Peyer's patch (tissue), 4 donors: ENCODE measurements at places on chromosomes 5 and 9.

GRCh38 chr9:76135902-76136301 is 245.4 kb downstream of the PCSK5 start:
- DNase-seq: no peak

DNA sequence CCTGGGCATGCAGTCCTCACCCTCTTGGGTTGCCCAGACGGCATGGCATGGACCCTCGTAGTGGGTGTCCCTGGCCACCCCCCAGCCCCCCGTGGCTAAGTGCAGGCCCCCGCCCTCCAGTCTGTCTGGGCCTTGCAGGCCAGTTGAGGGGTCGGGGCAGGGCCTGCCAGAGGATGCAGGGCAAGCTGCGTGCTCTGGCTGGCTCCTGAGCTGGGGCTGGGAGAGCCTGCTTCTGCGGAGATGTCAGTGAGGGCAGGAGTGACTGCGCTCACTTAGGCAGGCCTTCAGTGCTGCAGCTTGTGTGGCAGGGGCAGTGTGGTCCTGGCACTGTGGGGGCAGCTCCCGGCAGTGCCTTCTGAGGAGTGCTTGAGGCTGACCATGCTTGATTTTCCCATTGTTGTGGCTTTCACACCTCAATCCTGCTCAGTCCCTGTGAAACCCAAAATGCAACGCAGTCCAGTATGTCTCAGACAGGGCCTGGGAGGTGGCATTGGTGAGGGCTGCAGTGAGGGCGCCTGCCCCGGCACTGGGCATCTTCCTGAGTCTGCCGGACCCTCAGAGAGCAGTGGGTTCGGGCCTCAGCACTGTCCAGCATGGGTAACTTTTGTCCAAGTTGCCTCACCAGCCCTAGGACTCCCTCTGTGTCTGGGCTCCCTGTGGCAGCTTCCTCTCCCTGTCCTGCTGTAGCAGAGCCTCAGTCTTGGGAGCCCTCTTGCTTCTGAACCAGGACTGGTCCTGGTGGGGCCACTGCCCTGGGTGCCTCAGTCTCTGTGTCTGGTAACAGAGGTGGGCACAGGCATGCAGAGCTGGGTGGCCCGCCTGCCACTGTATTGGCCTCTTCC is 93.0 kb downstream of the PHF2 start:
- DNase-seq: peak; percentile 38

- no peak for DNase-seq
Observed at GRCh38 chr5:132072528-132072927, 1.1 kb upstream of the CSF2 start.

DNA sequence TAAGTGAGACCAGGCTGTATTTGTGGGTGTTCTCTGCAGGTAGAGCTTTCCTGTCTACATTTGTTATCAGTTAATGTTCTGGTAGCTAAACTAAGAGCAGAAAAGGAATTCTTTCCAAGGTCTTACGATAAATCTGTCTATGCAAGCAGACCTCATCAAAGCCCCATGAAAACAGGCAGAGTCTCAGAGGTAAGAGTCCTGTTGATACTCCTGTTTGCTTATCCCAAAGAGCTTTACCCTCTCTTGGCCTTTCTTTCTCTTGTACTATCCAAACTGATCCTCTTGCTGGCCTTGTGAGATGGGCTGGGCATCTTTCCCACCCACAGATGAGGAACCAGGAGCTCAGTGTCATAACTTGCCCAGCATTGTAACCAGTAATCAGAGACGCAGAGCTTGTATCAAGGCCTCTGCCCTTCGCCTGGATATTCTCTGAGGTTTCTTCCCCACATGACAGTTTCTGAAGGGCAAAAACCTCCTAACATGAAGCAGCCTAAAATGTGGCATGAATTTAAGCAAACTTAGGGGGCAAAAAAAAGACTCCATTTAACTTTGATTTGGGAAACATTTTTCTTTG is 33.5 kb downstream of the PRKACG start:
- DNase-seq: no peak

GRCh38 chr5:32123058-32123805 is 50.9 kb downstream of the GOLPH3 start:
- DNase-seq: no peak

- no peak for DNase-seq
Observed at GRCh38 chr5:96984506-96985192, 48.8 kb downstream of the LNPEP start.

GRCh38 chr9:108850293-108850897 is 5.4 kb downstream of the ACTL7B start:
- DNase-seq: no peak

DNA sequence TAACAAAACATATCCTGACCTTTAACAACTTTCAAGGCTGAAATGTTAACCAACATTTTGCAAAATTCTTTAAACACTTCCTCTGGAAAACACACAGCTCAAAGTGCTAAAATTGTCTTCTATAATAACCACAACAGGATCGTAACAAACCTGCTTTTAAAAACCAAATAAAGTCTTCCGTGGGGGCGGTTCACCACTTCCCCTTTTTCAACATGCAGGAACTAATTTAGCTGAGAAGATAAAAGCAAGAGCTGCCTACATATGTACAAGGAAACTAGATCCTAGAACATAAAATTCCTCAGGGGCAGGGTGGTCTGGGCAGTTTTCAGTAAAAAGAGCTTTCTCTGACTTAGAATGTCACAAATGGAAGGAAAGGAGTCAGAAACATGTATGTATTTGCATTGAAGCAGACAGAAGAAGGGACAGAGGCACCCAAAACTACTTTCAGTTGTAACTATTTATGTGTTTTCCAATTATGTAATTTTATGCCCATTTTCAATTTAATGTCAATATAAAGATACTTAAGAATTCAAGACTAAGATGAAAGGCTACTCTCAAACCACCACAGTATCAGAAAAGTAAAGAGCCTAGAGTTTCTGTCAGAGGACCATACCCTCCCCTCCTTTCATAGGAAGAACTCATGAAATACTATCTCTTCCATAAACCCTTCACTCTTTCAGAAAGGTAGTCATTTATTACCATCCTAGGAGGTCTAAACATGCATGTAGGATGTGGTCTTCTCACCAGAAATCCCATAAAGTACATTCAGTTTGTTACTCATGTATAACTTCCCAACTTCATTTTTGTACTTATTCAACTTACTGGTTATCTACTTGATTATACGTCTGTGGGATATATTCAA is 185.9 kb upstream of the RASA1 start:
- DNase-seq: peak; percentile 78

- DNase-seq: no peak
Observed at GRCh38 chr5:175840050-175840841, 31.1 kb upstream of the CPLX2 start.

- DNase-seq: no peak
Observed at GRCh38 chr5:17732351-17732923, 98.2 kb downstream of the TAF11L14 start.

DNA sequence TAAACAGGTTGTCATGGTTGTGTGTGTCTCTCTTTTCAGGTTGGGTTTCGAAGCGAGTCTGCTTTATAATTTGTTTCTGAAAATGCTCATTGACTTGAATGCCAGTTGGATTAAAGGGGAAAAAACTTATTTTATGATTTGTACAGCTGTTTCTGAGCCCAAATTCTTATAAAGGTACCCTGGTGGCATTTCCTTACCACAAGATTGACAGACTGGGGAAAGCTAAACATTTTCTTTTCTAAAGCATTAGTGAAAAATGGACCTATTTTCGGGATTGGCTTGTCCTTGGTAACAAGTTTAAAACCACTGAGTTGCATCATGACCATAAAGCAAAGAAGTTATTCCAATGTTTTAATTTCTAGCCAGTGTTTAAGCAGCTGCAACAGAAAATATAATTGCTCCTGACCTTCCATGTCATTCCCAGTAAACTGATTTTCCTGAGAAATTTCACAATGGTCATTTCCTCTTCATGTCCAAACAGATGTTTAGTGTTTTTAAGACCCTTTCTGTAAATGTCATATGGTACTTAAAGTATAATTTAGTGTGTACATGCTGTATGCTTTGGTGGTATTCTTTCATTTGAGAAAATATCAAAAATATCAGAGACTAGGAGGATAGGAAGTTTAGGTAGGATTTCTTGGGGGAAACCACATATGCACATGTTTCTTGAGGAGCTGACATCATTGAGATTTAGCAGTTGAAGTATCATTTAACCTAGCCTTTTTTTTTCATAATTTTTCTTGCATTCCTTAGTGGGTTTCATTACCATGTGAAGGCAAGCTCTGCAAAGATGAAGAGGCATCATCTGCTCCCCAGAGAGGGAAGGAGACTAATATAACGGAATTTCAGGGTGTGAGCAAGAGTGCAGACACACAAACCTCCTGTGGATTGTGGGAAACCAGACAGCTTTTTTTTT is 667.1 kb upstream of the RGMB start:
- no peak for DNase-seq

DNA sequence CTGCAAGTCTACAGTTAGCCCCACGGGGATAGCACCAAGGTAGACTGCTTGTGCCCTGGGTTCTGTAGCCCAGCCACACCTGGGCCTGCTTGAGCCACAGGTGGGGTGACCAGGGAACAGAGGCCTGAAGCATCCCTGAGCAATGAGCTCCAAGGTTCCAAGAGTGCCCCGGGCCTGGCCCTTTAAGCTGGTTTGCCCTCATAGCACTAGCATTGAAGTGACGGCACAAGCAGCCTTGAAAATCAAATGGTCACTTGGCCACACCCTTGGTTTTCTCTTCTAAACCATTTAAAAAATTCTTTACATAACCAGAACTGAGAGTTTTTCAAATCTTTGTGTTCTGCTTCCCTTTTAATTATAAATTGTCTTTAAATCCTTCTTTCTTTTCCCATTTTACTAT is 24.7 kb downstream of the FBXO10 start:
- no peak for DNase-seq

GRCh38 chr5:87453801-87454200 is 41.1 kb upstream of the CCNH start:
- DNase-seq: no peak

- no peak for DNase-seq
Observed at GRCh38 chr5:144329681-144330080, 159.0 kb downstream of the KCTD16 start.

- no peak for DNase-seq
Observed at GRCh38 chr5:56947052-56947451, 4.9 kb downstream of the MIER3 start.

DNA sequence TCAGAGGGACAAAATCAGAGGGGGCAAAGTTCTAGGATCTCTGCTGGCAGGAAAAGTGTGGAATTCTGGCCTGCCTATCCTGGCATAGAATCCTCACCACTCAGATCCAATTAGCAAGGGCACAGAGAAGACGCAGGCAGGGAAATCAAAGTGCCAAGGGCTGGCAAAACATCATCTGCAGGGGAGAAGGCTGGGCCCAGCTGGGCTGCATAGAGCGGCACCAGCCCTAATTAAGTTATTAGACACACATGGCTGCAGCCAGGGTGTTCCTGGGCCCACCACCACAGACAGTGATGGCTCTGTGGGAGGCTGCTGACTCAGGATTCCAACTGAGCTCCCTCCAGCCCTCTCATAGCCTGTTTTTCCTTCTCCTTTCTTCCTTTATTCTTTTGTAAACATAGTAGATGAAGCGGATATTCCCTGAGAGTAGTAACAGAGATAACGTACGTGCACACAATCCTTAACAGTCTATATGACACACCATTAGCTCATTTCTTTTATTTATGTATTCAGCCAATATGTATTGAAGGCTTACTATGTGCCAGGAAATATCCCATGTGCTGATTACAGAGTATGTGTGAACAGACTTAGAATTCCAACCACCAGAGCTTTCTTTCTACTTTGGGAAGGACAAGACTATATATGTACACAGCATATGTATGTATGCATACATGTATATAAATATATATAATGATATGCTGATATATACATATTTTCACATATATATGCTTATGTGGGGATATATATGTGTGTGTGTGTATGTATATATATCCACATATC is 236.1 kb downstream of the ASTN2 start:
- no peak for DNase-seq

DNA sequence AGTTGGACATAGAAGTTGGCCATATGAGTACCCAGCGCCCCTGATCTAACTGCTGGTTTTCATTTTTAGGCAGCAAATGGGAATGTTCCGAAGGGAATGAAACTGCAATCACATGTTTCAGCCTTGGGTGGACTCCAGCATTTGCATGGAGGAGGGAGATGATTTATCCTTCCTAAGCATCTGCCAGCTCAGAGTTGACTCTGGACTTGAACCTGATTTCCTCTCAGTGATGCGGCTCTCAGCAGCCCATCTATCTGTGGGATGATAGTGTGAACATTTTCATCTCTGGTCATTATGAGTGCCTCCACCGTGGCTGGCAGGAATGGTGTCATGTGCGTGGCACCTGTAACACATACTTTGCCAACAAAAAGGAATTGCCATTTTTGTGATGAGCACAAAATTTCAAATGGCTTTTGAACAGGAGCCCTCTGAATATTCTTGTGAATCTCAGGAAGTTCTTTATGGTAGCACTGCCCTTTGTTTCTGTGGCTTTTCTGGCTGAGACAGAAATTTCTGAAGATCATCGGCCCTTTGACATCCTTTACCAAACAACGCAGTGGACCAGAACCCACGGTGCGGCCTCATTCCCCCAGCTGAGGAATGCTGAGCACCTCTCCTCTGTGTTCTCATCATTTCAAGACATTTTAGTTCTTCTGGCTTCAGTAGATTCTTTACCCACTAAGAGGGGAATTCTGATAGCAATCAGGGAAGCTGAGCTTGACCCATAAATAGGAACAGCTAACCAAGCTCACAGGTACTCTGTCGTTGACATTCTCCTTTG is 28.5 kb downstream of the FUBP3 start:
- DNase-seq: no peak

GRCh38 chr9:99762470-99762869 is 59.2 kb upstream of the NR4A3 start:
- DNase-seq: no peak

DNA sequence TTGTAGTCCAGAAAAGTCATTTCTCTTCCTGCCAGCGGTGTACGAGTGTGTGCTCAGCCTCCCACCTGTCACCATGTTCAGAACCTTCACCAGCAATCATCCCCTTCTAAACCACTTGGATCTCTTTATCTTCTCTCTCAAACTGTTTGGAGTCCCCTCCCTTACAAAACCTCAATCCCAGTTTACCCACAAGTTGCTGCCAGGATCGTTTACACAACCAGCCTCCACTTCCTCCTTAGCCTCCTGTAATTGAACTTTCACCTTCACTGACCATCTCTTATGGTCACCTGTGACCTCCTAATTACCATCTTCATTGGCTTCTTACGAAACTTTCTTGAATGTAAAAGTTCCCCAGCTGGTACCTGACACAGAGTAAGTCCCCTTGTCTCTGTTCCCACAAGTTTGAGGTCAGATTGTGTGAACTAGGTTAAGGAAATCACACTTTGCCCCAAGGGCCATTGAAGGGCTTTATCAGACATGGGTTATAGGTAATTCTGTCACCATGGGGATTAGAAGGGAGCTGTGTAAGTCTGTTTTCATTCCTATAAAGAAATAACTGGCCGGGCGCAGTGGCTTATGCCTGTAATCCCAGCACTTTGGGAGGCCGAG is 20.0 kb downstream of the RNF44 start:
- no peak for DNase-seq

DNA sequence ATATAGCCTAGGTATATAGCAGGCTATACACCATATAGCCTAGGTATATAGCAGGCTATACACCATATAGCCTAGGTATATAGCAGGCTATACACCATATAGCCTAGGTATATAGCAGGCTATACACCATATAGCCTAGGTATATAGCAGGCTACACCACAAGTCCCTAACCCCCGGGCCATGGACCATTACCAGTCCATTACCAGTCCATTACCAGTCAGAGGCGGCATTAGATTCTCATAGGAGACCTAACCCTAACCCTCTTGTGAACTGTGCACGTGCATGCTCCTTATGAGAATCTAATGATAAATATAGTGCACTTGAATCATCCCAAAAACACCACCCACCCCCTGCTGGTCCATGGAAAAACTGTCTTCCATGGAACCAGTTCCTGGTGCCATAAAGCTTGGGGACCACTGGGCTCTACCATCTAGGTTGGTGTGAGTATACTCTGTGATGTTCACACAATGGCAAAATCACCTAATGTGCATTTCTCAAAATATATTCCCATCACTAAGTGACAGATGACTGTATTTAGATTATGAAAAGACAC is 4.7 kb downstream of the PLIN2 start:
- DNase-seq: peak; percentile 38
